ENCODE measurements at places on chromosomes 7 and 10.

GRCh38 chr10:1115607-1115955, 59.4 kb downstream of the WDR37 start:
- DNase-seq: no peak

- DNase-seq: no peak
Observed at GRCh38 chr7:156004265-156005201, 192.3 kb upstream of the SHH start.

DNA sequence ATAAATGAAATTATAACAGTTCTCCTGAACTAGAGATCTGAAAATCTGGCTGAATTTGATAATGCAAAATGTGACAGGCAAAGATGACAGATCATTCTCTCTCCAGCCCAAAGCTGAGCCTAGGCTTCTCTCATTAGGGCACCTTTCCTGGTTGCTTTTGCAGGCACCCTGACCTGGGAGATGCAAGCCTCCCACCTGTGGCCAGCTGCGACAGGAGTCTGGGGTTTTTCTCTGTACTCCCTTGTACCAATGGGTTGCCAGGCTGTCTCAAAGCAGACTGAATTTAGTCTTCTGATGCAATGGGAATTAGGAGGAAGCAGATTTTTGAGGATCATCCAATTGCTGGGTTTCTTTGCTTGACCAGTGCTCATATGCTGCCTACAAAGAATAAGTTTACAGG, 85.0 kb upstream of the EFCAB10 start:
- DNase-seq: no peak

DNA sequence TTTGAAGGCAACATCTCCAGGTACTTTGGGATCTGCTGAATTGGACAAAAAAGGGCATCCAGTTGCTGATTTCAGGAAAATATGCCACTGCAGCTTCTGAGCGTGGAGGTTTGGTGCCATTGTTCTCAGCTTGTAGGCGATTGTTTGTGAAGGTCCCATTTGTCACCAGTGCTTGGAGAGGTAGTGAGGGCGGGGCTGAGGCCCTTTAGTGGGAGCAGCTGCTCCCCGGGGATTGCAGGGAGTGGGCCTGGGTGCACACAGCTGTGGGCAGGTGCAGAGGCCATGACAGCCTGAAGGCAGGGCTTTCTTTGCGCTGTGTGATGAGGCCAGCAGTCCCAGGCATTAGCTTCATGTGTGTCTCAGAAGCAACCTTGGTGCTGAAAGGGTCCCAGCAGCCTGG, 3.9 kb downstream of the FAM20C start:
- DNase-seq: no peak
